Right forelimb (tissue), 1 donor: ENCODE measurements at places on chromosomes 6 and 20.

- no peak for DNase-seq
These were observed 1.5 kb downstream of the LEMD2 start for GRCh38 chr6:33787346-33787953.

DNA sequence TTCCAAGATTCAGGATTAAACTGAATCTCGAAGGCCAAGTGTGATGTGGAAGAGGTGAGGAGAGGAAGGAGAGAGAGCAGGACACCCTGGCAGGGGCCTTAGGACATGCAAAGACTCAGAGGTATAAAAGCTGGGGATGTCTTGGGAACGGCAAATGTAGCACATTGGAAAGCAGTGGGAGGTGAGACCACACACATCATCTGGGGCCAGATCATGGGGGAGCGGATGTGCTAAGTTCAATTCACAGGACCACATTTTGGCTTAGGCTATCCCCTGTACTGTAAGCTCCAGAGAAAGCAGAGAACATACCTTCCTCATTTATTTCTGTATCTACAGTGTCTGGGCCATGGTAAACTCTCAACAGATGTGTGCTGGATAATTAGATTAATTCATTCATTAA, 59.5 kb upstream of the MBOAT1 start:
- DNase-seq: no peak

GRCh38 chr6:3849681-3850450, 693 bp downstream of the FAM50B start:
- peak; percentile 57 for DNase-seq

DNA sequence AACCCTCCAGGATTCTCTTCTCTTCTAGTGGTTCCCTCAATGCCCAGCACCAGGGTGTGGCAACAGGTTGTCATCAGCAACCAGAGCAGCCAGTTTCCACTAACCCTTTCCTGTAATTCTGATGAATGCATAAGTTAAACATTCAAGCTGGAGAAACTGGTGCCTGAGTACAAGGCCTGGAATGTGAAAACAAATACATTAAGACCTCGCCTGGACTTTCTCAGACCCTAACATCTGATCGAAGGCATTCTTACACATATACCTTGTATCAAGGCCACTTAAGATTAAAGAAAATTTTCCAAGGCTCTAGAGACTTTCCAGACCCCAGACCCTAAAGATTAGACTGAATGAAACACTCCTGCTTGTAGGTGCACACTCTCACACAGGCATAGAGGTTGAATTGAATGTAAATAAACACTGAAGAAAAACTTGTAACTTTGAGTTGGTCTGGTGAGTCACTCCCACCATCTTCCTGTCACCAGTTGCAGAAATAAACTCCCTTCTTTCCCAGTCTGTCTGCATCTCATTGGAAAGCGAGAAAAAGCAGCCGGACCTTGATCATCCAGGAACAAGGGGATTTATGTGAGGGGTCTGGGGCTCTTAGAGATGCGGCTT, 9.0 kb downstream of the LRP11 start:
- no peak for DNase-seq

DNA sequence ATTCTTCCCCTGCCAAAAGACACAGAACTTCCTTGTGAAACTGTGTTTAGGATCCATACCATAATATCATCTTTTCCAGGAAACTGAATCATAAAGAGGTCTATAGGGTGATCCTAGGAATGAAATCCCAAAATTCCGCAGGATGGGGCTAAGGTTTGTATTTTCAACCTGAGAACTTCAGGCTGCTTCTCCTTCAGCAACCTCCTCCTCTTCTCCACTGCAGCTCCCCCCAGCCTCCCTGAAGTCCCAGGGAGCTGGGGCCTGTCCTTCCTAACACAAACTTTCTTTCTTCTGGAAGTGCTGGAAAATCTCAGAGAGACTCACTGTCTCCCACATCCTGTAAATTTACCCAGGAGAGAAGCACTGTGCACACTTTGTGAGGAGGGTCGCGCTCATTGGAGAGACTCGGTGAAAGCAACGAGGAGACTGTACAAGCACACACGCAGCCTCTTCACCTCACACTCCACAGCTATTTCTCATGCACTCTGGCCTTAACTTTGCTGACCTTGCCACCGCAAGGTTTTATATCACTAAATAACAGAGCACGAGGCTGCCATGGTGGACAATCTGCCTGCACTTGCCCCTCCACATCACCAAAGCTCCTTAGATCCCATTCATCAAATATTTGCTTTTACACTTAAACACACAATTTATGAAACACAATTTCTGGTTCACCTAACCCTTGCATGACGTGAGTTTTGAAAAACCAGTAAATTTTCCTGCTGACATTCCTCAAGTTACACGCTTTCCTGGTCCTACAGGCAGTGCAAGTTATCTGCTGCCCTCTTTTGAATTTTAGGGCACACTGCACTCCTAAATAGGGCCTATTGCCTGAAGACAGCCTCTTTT, 14.3 kb downstream of the ID4 start:
- DNase-seq: no peak

DNA sequence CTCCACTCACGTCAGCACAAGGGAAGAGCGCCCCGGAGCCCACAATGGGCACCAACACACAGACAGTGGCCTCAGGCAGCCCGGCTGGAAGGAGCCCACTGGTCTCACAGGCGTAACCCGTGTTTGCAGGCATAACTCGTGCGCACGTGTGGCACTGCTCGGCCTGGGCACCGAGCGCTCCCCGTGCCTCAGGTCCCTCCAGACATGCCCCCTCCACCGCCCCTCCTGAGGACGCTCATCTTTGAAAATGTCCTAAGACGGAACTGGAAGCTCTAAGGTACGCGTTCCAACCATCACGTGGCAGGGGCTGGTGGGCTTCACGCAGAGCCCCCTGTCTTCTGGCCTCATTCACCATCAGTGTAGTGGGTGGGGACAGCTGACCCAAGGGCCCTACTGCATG, 44.6 kb downstream of the SSR1 start:
- DNase-seq: no peak

- DNase-seq: no peak
These were observed 19.0 kb upstream of the VSX1 start for GRCh38 chr20:25100914-25101313.

DNA sequence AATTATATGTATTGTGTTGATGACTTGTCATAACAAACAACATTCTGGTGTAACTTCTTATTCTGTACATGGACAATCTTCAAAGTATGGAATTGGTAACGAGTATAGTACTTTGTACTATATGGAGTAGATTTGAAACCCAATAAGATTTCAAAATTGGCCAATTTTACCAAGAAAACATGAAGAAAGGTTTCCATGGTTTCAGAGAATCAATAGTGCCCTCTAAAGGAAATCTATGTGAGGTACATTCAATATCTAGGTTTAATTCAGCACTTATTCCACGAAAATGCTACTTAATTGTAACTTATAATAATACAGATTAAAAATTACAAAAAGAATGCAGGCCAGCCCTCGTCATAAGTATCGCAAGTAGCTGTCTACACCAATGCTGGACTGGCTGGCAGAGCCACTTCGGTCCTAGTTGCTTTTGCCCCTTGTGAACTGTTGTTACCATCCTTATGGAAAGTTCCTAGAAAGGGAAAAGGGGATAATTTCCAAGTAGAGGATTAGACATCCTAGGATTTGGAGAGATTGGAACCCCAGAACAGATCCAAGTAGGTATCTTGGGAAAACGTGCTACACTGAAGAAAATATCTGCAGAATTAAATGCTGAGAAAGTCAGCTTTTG, 70.9 kb downstream of the LCA5 start:
- no peak for DNase-seq

GRCh38 chr20:42429761-42430458, 759.8 kb downstream of the PTPRT start:
- DNase-seq: no peak

- DNase-seq: no peak
These were observed 212.0 kb downstream of the PLCB1 start for GRCh38 chr20:8344106-8344505.

DNA sequence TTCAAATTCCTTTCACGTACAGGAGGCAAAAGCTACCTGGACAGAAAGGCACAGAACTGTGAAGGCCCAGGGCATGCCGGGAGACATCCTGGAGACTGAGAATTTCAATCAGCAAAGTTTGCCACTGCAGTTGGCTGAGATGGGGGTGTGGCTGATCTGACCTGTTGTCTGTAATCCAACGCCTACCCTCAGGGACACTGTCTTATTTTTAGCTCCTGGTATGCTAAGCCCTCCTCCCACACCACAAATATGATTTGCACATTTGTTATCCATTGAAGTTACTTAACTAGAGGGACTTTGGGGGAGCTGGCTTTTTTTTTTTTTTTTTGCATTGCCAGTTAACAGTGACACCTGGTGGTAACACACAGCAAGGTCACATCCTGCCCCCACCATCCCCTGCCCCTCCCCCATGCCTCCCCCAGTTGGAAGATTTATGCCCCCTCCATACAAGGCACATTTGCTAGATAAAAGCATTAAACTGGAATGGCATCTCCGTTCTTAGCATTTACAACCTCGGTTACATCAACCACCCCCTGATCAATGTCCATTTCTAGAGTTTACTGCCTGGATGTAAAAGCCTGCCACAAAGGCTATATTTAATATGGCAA, 40.4 kb downstream of the TTI1 start:
- no peak for DNase-seq

GRCh38 chr6:96966100-96966499, 41.6 kb downstream of the KLHL32 start:
- no peak for DNase-seq

- DNase-seq: no peak
These were observed 270.9 kb downstream of the SLC24A3 start for GRCh38 chr20:19483309-19483708.

DNA sequence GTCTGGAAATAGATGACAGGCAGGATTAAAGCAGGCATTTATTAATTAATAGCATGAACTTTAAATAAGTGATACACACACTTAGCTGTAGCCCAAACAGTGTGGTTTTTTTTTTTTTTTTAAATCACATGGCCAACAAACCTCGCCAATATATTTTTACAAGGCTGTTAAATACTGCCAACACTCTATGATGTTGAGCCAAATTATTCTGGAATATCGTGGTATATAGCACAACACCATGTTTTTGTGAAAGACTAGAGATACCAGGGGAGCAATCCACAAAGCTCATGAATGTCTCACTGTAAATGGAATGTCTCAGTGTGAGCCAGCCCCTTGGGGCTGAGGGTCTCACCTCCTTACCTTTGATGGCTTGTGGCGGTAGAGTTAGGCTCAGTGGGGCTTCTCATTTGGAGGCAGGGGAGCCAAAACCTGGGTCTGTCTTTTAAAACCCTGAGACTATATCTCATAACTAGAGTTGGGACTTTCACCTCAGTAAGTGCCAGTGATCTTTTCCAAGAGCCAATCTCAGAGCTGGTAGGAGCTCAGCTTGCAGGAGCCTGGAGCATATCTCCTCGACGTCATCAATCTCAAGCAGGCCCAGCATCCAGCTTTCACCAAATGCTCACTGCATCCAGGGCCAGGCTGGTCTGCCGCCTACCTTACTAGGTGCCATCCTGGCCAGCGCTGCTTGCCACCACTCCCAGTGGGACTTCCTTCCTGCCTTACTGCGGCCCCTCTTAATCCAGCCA, 78.5 kb upstream of the FAM184A start:
- no peak for DNase-seq
